ENCODE measurements at places on chromosomes 7 and 10. TPM values are rescaled to one million over a fixed set of nuclear protein-coding genes. Genes with fewer than 3 reads are reported as not detected.

HOXA7 gene
- 1.0 TPM for polyA plus RNA-seq

LRRC18 gene
- polyA plus RNA-seq, result not detected

DNA sequence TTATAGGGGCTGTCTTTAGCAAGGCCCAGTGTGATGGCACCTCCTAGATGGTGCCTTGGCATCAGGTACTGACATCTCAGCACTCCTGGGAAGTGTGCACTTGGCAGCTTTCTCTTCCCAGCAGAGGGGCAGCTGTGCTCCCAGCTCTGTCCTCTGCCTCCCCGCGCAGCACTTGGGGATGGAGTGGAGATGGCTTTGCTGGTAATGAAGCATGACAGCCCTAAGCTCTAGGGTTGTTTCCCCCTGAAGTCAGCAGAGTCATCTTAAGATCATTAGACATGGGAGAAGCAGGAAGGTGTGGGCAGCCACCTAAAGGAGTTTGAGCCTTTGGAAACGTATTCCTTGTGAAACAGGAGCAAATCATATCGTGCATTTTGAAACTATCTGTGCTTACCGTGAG lies 46.7 kb downstream of the HTRA1 start:
- DNase-seq, result no peak

DNA sequence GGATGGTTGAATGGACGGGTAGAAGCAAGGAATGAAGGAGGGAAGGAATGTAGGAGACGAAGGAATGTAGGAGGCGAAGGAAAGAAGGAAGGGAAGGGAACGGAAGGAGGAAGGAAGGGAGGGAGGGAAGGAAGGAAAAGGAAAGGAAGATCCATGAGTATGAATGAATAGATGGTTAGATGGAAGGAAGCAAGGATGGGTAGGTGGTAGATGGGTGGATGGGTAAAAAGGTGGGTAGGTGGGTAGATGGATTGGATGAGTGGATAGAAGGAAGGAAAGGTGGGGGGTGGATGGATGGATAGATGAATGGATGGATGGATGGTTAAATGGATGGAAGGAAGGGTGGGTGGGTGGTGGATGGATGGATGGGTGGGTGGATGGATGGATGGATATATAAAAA lies 77.4 kb downstream of the RGS10 start:
- DNase-seq, result no peak

DNA sequence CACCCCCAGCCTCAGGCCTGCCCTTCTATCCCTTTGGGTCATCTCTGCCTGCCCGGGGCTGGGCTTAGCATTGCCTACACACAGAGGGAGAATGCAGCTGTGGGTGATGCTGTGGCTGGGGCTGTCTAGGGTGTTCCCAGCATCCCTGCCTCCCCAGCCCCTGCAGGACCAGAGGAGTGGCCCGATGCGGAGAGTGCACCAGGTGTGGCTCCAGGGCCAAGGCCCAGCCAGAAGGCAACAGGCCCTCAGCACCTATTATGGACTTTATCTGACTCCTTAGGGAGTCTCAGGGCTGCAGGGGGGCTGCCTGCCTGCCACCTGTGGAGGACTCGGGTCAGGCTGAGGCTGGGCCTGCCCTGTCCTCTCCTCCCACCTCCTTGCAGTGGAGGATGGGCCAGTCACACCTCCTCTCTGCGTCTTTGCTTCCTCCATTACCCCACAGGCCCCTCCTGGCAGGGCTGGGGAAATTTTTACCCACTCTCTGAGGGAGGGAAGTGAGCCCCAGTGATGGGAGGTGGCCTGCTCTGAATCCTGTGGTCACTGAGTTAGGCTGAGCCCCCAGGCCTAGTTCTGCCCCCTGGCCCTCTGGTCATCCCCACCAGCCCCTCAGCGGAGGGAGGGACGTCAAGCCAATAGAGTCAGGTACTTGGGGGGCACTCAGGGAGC lies 92.9 kb upstream of the PCBD1 start:
- no peak for DNase-seq

DNA sequence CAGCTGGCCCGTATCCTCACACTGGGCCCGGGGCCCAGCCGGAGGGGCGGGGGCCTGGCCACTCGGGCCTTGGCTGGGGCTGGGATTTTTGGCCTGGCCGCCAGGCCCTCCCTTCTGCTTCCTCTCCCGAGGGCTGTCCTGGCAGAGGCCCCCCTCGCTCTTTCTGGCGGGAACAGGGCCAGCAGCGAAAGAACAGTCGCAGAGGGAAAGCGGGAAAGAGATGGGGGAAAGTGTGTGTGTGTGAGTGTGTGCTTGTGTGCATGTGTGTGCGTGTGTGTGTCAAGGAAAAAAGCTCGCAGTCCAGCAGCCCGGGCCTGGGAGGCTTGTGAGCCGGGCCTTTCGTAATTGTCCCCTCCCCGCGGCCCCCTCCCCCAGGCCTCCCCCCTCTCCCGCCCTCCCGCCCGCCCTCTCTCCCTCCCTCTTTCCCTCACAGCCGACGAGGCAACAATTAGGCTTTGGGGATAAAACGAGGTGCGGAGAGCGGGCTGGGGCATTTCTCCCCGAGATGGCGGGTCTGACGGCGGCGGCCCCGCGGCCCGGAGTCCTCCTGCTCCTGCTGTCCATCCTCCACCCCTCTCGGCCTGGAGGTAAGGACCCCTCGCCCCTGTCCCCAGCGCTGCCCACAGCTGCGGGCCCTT lies at the start of gene ELN:
ELN (plus strand) TSS at position 491 of the 638 bp plus-strand sequence; CDS start at position 506, 15 bp downstream.
- peak; percentile 73 for DNase-seq

DNA sequence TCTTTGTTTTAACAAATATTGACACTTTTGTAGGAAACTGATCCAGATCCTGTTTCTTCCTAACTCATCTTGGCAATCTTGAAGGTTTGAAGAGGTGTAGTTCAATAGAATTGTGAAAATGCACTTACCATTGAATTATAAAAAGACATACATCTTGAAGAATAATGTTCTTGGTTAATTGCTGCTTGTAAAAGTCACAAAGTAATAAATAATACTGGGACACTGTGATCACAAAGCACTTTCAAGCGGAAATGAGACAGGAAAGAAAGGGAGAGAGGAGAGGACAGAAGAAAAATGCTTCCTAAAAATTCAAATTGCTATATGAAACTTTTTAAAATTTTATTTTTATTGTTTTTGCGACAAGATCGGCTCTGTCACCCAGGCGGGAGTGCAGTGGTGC lies 15.2 kb upstream of the NFE2L3 start:
- DNase-seq, result no peak

- no peak for DNase-seq
These were observed 110.8 kb downstream of the CD36 start for GRCh38 chr7:80749270-80749669.

GRCh38 chr7:124856299-124856888 lies 73.2 kb downstream of the POT1 start:
- DNase-seq, result peak; percentile 49

DNA sequence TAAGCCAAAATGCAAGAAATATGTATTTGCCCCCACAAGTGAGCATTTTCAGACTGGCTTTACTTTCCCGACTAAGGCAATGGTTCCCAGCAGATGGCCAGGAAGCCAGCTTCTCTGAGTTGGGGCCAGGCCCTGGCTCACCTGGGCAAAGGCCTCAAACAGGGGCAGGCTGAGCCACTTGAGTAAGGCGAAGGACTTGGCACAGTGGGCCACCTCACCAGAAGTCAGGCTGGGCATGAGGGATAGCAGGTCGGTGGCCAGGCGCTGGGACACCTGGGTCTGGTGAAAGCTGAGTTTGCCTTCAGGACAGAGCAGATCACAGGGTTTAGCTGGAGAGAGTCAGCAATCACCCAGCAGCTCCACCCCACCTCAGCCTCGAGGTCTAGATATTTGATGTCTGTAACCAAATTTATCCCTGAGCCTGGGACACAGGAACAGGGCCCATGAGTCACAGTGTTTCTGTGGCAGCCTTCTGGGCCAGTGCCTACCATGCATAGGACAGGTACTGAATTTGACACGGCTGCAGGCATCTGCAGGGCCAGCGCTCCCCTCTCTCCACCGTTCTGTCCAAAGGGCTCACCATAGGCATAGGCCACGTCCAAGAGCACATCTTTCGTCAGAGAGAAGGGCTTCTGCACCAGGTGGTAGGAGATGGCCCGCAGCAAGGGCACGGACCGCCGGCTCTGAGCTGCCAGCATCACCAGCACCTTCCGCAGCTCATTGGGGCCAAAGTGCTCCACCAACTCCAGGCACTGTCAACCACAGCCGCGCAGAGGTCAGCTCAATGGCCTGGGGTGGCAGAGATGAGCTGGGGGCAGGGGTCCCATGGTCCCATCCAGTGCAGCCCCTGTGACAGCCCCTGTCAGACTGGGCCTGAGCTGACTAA lies 7.3 kb downstream of the TBRG4 start:
- DNase-seq, result no peak
